Activated T-helper 1 cell treated with anti-CD3 and anti-CD28 coated beads, Interleukin-2, amount 50 U/mL, for 16 hours (primary cell): ENCODE measurements at places on chromosomes 12 and 14.

GRCh38 chr14:69755784-69756183 lies 11.2 kb upstream of the SRSF5 start:
- DNase-seq, result no peak

GRCh38 chr14:104986487-104987164 lies 1.0 kb downstream of the CLBA1 start:
- DNase-seq, result no peak

GRCh38 chr12:42758806-42759205 lies 169.3 kb upstream of the PRICKLE1 start:
- no peak for DNase-seq

- no peak for DNase-seq
Observed at GRCh38 chr12:130249376-130249775, 87.1 kb downstream of the FZD10 start.

- no peak for DNase-seq
Observed at GRCh38 chr12:52749827-52750226, 27.3 kb downstream of the KRT76 start.

DNA sequence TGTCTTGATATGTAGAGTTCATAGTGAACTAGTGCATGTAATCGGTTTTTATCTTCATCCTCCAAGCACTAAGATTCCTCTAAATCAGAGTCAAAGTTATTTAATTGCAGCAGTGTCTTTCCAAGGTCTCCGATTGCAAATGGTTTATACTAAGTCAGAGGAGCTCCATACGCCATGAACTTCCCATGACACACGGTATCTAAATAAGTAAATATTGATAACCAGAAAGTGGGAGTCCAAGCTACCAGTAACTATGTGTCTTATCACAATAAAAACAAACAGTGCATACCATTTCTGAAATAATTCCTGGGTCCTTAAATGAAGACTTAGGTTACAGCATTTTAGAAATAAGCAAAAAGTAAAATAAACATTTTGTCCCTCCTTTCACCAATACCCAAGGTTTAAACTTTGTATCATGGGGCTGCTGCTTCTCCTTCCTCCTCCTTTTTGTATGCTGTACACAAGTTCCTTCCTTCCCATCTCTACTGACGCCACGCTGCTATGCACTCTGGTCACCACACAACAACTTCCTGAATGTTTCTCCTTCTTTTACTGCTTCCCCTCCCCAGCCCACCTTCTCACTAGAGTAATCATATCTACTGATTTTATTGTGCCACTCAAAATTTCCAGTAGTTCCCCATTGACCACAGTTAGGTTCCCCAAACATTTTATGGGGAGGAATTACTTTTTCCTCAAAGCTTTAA lies 10.7 kb downstream of the NR1H4 start:
- DNase-seq, result no peak

DNA sequence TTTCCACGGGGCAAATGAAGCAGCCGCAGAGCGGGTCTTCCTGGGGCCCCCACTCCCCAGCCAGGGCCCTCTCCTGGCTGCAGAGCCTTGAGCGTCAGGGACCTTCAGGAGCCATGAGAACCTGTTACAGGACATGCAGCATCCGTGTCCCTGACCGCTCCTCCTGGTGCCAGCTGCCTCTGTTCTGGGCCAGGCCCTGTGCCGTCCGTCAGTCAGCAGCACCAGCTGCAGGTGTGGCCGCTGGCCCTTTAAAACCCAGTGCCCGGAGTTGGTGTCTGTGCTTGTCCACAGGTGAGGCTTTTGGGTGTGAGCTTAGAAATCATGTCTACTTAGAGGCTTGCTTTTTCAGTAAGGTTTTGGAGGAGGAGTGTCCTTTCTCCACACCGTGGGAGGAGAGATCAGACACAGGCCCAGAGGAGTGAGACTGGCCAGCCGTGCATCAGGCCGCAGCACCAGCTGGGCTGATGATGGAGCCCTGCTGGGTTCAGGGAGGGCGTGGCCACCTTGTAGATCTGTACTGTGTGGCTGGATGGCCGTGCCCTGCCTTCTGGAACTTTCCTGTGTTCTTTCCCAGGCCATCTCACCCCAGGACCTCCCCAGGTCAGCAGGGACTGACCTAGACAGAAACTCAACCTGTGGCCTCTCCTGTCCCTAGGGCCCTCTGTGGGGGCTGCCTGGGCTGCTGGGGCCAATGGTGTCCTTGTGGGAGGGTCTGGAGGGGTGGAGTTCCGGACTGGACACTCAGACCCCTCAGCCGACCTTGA lies 27.1 kb downstream of the AACS start:
- DNase-seq, result no peak

DNA sequence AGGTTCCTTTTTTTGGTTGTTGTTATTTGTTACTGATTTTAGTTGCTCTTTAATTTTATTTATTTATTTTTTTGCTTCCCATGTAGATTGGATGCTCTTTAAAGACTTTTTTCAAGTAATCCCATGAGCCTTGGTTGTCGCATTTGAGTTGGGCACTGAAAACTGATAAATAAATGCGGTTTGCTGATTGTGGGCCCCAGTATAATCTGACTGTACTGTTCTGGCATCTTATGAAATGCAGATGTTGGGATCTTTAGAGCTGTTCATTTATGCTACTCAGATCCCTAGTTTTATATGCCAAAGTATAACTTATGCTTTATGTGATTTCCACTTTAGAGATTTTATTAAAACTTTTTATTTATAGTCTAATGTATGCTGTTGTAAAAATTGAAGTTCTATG lies 33.3 kb downstream of the WNK1 start:
- DNase-seq, result no peak

DNA sequence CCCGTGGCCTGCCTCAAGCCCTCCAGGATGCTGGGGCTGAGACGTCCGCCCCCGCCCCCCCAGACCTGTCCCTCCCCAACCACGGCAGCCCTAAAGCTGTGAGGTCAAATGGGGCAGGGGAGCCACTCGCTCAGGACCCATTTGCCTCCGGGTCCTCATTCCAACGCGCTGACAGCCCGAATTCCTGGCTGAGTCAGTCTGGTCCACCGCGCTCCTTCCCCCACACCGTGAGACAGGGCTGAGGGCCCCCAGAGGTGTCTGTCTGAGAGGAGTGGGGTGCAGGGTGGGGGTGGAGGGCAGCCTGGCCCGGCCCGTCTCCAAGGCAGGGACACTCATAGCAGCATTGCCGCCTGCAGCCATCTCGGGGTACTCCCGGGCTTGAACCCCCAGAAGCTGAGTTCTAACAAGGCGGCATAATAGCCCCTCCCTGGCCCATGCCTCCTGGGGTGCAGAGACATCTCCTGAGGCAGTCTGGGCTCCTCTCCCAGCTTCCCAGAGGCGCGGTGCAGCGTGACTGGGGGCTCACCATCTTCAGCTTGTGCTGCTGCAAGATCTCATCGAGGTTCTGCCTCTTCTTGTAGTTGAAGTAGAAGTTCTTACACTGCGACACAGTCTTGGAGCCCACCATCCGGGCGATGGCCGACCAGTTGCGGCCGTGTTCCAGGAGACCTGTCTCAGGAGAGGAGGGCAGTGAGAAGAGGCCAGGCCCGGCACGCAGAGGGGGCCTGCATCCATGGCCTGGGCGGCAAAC lies 90.5 kb downstream of the RFLNA start:
- DNase-seq, result no peak

- DNase-seq, result no peak
Observed at GRCh38 chr12:50314636-50315312, 31.5 kb upstream of the LIMA1 start.

DNA sequence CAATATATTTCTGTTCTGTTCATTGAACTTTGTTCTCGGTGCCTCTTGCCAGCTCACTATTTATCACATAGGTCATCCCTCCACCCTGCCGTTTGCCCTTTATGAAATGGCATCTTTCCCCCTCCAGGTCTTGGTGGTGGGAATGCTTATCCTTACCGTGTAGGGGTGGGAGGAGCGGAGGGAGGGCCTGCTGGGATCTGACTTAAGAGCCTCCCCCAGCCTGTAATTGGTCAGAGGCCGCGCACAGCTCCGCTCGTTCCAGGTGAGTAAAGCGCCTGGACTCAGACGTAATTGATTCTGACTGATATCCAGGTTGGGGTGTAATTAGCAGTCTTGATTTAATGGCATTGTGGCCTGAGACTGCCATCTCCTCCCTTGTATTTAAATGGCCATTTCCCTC lies 185.3 kb downstream of the TSPAN9 start:
- no peak for DNase-seq

DNA sequence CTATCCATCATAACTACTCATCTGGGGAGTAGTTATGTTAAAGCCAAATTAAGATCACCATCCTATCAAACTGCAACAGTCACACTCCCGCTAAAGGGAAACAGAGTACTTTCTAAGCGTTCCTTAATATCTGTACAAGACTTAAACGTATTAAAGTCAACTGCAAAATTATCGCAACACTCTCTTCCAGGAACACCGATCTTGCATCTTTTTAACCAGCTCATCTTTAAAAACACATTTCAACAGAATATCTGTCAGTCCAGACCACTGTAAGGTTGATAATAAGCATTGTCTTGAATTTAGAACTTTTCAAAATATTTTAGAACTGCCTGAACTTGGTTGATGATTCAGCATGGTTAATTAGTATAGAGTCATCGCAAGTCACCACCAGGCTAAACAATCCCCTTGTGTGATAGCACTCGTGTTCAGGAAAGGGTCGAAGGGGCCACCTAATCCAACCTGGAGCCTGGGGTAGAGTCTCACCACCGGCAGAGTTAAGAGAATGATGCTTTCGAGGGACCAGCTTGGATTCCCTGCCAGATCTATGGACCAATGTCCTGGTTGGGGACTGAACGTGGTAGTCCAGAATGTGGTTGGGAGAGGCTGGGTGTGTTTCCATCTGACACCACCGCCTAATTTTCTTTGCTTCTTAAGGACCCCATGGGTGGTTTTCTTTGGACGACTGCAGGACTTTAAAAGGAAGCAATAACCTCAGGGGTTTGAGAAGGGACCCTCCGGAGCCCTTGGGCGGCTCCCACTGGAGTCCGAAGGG lies 890 bp downstream of the SPTLC2 start:
- no peak for DNase-seq

DNA sequence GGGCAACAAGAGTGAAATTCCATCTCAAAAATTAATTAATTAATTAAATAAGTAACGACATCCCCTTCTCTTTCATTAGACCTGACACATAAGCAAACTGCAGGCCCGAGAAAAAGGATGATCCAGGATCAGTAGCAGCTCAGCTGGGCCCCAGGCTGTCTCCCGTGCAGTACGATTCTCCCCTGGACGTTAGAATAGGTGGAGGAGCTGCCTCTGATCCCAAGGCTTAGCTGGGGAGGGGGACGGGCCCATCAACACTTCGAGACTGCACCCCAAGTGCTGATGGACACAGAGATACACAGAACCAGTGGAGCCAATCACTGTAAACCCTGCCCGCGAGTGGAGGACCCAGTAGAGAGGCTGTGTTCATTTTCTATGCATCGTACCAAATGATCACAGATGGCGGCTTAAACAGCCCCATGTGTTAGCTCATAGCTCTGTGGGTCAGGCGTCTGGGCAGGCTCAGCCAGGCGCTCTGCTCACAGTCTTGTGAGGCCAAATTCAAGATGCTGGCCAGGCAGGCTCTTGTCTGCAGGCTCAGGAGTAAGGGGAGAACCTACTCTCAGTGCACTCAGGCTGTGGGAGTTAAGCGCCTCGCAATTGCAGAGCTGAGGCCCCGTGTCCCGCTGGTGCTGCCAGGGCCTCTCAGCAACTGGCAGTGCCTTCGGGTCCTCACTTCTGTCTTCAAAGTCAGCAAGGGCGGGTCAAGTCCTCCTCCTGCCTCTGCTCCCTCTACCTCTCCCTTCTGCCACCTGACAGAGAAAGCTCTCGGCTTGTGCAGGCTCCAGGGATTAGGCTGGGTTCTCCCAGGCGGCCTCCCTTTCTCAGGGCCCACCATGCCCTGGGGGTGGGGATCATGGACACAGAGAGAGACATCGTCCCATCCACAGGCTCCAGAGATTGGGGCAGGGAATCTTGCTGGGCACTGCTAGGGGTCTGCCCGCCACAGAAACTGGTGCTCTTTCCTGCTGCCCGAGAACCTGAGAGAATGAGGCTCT lies 26.4 kb downstream of the RIMBP2 start:
- no peak for DNase-seq

GRCh38 chr14:103255555-103255954 lies 78.5 kb upstream of the EIF5 start:
- DNase-seq, result no peak

DNA sequence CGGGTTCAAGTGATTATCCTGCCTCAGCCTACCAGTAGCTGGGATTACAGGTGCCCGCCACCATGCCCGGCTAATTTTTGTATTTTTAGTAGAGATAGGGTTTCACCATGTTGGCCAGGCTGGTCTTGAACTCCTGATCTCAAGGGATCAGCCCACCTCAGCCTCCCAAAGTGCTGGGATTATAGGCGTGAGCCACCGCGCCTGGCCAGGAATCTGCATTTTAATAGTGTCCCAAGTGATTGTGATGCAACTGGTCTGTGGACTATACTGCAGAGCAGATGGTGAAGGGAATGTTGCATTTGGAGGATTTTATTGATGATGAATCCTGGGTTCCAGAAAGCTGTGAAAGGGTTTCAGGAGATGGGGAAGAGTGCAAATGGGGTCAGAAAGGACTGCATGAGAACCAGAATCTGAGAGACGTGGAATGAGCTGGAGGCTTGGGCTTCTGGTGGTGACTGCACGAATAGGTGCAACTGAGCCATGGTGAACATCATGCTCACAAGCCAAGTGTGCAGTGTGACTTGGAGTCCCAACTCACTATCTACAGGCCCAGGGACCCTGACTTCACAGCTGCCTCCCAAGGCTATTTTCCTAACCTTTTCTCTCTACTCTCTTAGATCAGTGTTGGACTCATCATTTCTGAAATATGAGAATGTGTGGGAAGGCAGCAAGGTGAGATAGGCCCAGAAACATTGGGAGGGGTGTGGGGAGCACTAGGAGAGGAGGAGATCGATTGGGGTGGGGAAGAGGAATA lies 4.5 kb downstream of the RPS26 start:
- no peak for DNase-seq

GRCh38 chr14:99648027-99648784 lies 3.3 kb downstream of the HHIPL1 start:
- no peak for DNase-seq
